ENCODE measurements at places on chromosomes 1 and 21. TPM values are rescaled to one million over a fixed set of nuclear protein-coding genes. Genes with fewer than 3 reads are reported as not detected.

GRCh38 chr1:228984646-228985631, 249.7 kb downstream of the RHOU start:
- no peak for DNase-seq

DNA sequence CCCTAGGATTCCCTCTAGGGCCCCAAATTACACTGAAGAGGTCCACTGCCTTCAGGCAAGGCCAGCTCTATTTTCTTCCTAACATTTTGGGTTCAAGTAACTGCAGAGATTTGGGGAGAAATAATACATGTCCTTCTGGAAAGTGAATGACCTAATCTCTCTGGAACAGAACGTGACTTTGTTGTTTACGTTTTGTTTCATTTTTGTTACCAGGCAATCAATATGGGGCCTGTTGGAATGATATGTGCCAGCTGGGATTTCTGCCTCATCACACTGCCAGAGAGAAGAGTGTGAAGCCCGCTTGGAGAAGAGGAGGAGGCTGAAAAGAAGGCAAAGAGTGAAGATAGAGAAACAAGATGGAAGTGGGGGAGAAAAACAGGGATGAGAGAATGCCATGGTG, 116.7 kb downstream of the FASLG start:
- DNase-seq, result no peak

- DNase-seq, result no peak
These were observed 36.0 kb downstream of the ALG6 start for GRCh38 chr1:63403386-63403785.

DNA sequence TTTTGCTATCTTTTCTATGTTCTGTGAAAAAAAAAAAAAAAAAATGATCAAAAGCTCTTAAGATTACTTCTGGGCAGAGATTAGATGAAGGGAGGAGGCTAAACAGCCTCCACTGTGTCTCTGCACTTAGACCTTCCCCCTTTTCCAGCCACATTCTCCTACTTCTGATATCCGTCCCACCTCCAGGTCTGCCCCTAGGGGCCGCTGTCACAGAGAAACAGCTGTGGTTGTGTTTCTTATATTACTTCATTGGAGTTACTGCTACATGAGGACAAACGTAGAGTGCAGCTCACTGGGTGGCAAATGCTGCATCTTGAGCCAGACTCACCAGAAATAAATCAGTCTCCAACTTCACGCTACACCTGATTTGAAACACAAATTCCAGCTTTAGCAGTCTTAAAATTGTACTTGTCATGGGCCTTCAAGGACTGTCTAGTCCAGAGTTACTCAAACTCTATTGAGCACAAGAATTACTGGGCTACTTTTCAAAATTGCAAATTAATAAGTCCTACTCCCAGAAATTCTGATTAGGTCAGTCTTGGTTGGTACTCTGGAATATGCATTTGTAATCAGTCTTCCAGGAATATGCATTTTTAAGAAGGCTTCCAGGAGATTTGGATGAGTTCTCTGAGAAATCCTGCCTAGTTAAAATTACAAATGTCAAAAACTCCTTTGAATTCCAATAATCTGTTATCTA, 125.2 kb upstream of the PTBP2 start:
- DNase-seq, result peak; percentile 12

DNA sequence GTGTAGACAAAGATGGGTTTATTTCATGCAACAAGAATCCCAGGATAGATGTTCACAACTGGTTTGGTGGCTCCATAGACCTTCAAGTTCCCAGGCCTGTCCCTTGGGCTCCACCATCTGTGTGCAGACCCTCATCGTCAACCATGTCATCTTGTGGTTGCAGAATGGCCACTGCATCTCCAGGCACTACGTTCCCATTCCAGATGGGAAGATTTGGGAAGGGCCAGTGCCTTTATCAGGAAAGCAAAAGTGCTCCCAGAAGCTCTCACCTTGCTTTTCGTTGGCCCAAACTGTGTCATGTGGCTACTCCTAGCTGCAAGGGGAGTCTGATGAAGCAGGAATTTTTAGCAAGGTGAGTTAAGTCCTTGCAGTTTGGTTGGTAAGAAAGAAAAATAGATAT, 12.8 kb downstream of the TMCC2 start:
- no peak for DNase-seq

RORC gene
- 0.12 TPM for total RNA-seq
